ENCODE measurements at places on chromosomes 1 and 21. TPM values are rescaled to one million over a fixed set of nuclear protein-coding genes. Genes with fewer than 3 reads are reported as not detected.

- DNase-seq = no peak
Measured at GRCh38 chr1:205241366-205242030, 13.8 kb downstream of the TMCC2 start.

DNA sequence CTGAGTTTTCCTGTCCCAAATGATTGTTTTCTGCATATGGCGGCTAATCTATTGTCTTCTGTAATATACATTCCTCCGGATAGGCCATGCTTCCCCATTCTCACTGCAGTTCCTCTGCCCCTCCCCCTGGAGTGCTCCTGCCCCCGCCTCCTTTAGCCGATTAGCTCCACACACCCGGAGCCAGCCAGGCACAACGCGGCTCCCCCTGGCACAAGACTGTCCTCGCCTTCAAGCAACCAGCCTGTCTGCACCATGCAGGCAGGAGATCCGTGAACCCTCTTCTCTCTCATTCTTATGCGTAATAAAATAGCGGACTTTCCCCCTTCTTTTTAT, 18.0 kb downstream of the SERTAD4 start:
- peak; percentile 18 for DNase-seq

- DNase-seq = no peak
Measured at GRCh38 chr21:17796037-17796403, 23.1 kb downstream of the C21orf91 start.

- no peak for DNase-seq
Measured at GRCh38 chr1:116821763-116822162, 67.5 kb downstream of the CD2 start.

DNA sequence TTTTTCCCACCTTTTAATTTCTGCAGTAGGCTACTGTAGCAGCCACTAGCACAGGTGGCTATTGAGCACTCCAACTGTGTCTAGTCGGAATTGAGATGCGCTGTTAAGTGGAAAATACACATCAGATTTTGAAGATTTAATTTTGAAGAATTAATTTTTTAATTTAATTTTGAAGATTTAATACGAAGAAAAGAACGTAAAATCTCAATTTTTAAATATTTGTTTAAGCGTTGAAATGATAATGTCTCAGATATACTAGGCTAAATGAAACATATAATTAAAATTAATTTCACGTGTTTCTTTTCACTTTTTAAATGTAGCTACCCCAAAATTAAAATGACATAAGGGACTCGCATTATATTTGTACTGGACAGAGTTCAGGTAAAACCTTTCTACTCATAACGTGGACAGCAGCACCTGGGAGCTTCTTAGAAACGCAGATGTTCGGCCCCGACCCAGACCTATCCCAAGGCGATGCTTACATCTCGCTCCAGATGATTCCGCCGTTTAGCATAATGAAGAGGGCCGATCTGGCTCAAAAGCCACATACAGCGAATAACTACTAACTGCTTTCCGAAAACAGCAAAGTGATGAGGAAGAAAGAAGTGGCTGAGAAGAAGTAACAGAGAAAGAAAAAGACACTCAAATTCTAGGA, 717 bp downstream of the CRYZL1 start:
- DNase-seq = no peak

DNA sequence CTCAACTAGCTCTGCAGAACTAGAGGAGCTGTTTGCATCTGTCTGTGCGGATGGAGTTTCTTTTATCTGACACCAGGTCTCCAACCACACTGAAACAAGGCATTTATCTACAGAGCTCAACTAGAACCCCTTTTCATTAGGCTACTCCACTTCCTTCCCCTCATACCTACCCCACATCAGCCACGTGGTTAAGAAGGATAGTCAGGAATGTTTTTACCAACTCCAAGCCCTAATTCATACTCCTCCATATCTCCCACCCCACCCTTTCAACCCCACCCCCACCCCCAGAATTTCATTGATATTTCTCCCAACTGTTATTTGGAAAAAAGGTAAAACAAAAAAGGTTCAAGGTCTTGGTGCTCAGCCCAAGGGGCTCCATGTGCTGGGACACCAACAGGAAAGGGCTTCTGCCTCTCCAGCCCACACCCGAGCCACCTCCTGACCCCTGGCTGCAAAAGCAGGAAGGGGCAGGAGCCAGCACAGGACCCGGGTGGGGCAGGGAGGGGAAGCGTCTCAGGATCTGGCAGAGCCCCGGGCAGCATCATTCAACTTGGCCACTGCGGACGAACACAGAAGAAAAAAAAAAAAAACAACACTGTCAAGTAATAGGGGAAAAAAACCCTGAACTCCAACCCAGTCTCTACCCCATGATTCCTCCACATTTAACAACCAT, 7.0 kb downstream of the ENSA start:
- DNase-seq = no peak

DNA sequence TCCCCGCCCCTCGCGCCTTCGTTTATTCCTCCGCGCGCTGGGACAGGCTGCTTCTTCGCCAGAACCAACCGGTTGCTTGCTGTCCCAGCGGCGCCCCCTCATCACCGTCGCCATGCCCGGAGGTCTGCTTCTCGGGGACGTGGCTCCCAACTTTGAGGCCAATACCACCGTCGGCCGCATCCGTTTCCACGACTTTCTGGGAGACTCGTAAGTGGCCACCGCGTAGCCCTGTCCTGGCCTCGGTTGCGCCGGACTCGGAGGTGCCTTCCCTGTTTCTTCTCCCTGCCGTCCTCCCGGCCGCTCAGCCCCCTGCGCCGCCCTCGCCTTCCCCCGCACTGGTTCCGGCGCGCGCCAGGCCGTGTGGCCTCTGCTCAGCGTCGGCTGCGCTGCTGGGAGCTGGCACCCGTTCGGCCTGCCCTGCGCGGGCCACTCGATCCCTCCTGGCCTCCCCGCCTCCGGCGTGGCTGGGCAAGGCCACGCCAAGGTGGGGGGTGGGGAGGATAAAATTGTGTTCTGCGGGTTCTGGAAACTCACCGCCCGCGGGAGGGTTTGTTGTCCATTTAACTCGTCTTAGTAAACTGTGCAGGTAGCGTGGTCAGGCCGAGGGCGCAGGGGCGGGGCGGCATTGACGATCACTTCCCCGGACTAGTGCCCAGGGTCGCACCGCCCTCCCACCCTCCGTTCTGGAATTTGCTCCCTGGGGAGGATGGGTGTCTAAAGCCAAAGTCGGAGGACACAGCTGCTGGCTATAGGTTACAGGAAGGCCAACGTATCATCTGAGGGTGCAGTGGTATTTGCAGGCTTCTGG, at the start of gene PRDX6:
Gene PRDX6 (plus strand): TSS at position 50 of the 808 bp plus-strand sequence. CDS start 63 bp downstream, at position 113.
- DNase-seq = peak; percentile 69

- DNase-seq = no peak
Measured at GRCh38 chr1:86197206-86197855, 40.8 kb upstream of the COL24A1 start.

DNA sequence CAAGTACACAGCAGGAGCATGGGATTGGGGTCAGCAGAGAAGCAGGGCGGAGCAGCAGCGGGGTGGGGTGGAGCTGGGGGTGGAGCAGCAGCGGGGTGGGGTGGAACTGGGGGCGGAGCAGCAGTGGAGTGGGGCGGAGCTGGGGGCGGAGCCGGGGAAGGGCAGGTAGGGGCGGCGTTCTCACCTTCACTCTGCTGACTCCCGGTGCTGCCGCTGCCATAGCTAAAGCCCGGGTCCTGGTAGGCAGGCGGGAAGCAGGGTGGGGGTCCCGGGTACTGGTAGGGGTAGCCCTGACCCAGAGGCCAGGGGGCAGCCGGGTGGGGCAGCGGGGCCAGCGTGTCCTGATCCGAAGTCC, 6.7 kb downstream of the TAS1R3 start:
- DNase-seq = no peak

GRCh38 chr1:66258404-66259105, 275.4 kb upstream of the SGIP1 start:
- no peak for DNase-seq

DNA sequence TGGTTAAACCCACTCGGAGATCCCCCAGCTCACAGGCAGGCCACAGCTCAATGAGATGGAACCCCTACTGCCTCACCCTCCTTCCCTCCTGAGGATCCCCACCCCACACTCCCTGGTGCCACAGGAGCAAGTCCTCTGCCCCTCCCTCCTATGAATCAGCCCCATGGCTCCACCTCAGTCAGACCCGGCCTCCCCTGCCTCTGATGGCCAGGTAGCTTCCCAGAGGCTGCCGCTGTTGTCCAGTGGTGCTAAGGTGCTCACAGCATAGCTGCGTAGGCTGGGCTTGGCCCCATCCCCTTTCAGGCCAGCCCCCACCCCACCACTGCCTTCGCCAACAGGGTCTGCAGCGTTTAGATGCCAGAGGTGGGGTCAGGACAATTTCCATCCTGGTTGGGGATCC, 98.5 kb upstream of the IGSF21 start:
- DNase-seq = no peak

DNA sequence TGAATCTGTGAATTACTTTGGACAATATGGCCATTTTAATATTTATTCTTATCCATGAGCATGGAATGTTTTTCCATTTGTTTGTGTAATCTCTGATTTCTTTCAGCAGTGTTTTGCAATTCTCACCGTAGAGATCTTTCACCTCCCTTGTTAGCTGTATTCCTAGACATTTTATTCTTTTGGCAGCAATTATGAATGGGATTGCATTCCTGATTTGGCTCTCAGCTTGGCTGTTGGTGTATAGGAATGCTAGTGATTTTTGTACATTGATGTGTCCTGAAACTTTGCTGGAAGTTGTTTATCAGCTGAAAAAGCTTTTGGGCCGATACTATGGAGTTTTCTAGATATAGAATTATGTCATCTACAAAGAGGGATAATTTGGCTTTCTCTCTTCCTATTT, 44.2 kb upstream of the NEGR1 start:
- DNase-seq = no peak

- no peak for DNase-seq
Measured at GRCh38 chr1:82260666-82261065, 459.9 kb downstream of the ADGRL2 start.

DNA sequence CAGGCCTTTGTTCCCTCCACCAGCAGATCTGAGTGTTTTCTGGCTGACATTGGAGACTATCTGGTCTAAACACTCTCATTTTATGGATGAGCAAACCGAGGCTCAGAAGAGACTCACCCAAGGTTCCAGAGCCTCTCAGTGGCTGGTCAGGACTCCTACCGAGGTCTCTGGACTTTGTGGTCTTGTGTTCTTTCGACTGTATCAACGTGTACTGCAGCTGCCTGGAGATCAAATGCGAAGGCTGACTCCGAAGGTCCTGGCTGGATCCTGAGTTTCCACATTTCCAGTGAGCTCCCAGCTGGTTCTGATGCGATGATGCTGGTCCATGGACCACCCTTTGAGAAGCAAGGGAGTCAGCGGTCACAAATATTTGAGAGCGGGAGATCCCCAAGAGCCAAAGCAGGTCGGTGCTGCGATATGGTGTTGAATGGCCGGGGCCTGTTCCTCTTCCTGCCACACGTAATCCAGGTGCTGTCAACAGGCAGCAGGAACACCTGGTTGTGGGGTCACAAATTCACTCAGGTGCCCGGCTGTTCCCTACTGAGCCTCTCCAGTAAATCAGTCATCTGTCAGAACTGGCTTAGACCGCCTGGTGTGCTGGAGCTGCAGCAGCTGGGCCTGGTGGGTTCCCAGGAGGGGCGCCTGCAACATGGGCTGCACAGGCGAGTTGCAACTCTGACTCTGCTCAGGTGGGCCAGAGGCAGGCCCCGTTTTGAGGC, 94.8 kb upstream of the USP24 start:
- DNase-seq = no peak

- DNase-seq = no peak
Measured at GRCh38 chr1:85303440-85304162, 27.2 kb upstream of the BCL10 start.

DNA sequence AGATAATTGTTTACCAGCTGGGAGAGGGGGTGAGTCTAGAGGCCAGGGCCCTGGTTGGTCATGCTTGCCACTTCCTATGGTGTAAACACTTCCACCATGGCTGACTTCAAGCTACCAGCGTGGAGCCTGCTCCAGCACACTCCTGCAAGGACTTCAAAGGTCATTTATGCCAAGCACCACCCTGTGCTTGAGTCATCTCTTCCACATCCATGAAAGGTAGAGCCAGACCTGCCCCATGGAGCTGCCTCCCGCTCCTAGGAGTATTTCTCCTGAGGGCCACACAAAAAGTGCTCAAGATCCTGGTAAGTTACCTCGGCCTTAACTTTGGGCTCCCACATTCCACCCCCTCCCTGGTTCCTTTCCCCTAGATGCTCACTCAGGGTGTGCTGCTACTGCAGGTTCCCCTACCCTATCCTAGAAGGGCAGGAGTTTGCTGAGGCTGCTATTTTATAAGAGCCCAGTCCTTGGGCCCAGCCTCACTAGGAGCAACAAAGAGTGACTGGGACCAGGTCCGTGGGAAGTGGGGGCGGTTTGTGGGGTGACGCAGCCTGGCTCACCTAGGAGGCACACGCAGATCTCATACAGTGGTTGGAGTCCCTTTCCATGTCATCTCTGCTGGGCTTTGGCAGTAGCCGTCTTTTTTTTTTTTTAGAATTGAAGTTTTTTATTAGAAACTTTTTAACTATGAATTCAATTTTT, 2.4 kb downstream of the RAB7B start:
- no peak for DNase-seq

DNA sequence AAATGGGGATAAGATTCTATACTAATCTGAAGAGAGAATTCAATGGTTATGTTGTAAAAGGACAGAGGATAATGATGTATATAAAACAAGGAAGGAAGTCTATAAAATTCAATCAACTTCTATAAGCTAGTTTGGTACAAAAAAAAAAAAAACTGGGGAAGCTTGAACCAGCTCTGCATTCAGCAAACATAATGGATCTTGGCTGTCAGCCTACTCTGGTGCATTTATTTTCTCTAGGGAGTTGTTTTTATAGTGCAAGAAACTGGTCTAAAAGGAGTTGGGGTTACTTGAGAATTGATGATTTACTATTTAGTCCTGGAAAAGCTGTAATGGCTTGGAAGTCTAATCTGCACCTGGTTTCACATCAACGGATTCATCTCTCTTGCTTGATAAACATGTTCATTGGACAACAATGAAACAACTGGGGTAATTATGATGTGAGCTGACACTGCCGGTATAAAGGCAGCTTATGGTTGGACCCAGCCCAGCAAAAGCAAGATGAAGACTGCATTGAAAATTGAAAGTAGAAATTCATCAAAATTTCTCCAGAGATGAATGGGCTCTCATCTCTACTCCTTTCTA, 199.4 kb upstream of the NRIP1 start:
- DNase-seq = no peak

DNA sequence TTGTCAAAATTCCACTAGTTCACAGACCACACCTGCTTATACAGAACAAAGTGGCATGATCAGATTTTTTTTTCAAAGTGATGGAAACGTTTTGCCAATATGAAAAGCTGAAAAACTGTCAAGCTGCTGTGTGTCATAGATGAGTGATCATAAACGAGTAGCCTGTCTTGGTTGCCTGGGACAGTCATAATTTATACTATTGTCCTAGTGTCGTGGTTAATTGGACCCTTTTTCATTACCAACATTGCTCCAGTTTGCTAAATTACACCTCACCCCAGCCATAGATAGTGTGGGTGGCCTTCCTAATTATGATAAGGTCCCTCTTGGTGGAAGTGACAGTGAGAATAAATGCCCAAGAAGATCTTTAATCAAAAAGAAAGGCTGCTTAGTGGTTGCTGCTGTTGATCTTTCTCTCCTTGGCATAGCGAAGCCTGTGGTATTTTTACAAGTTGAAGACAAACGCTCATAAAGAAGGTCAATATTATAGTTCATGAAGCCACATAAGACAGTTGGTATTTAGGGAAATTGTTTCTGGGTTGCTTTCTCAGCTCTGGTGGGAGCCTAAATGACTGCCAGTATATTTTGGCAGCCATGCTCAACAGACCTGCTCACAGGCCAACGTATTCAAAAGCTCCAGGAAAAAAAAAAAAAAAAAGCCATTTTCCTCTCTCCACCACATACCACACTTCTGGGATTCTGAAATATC, 478.1 kb downstream of the PLA2G4A start:
- DNase-seq = no peak

The PLEKHN1 gene
- polyA plus RNA-seq = 0.13 TPM

The MORN1 gene
- polyA plus RNA-seq = 10.5 TPM

The PLA2G5 gene
- polyA plus RNA-seq = not detected

The NKAIN1 gene
- polyA plus RNA-seq = 4.8 TPM

The OR2L2 gene
- 0.08 TPM for polyA plus RNA-seq
